Suprapubic skin (tissue), 4 donors: ENCODE measurements at places on chromosomes 1 and 21.

DNA sequence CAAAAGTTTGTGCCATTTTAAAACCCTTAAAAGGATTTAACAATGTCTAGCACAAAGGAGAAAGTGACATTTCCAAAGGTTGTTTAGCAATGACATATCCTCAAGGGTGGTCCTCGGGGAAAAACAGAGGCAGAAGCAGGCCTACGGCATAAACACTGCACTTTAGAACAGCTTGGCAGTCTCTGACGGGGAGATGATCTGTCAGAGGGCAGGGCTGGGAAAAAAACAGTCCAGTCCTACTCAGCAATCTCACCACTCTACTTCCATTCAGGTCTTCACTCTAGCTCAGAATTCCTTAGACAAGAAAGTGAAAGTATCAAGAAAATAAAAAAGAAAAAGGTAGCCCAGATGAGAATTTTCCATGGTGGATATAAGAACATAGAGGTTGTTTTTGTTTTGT lies 4.1 kb downstream of the CRYZ start:
- H3K4me1 ChIP-seq: peaks cover 10% of the 10 kb centered on the region
- H3K27ac ChIP-seq: no peak overlapping the region
- H3K4me3 ChIP-seq: no peak overlapping the region
- H3K36me3 ChIP-seq: no peaks in the 10 kb centered on the region
- DNase-seq: no peak
- no peaks in the 10 kb centered on the region for H3K27me3 ChIP-seq

DNA sequence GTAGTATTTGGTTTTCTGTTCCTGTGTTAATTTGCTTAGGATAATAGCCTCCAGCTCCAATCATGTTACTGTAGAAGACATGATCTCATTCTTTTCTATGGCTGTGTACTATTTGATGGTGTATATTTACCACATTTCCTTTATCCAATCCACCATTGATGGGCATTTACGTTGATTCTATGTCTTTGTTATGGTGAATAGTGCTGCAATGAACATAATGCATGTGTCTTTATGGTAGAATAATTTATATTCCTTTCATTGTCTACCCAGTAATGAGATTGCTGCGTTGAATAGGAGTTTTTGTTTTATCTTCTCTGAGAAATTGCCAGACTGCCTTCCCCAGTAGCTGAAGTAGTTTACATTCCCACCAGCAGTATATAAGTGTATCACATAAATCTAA lies 538.8 kb downstream of the LRRIQ3 start:
- no peaks in the 10 kb centered on the region for H3K4me1 ChIP-seq
- no peak overlapping the region for H3K27ac ChIP-seq
- H3K4me3 ChIP-seq: no peak overlapping the region

DNA sequence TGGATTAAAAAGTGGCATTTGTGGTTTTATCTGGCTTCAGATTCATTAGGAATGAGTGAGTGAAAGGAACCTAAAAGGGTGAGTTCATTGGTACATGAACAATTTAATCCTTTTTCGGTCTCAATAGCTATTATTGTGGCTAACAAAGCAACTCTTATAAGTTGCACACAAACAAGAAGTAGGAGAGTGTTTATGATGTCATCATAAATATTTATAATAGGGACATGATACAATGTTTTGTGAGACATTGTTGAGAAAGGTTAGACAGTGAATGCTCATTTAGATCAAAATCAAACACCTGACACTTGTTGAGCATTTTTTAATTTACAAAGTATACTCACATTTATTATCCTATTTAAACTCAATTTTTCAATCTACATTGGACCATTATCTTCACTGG lies 363.4 kb downstream of the PDE4B start:
- no peaks in the 10 kb centered on the region for H3K36me3 ChIP-seq
- H3K27ac ChIP-seq: no peak overlapping the region
- no peak for DNase-seq
- no peaks in the 10 kb centered on the region for H3K4me1 ChIP-seq
- peaks cover 4% of the 10 kb centered on the region for H3K27me3 ChIP-seq

DNA sequence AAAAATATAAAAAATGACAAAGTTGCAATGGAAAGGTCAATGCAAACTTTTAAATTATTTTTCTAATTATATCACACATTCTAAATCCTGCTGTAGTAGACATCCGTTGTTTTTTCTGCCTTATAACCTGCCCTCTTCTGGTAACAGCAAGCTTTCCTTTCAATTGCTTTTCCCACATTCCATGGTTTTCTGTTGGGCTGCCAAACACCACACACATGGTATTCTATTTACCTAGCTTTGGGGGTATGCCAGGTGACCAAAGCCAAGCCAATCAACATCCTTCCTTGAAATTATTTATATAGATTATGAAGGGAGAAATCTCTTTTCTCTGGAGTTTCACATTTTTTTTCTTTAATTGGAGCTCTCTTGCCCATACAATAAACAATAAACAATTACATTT lies 3.4 kb upstream of the LAMC1 start:
- H3K36me3 ChIP-seq: no peaks in the 10 kb centered on the region
- peaks cover 20% of the 10 kb centered on the region for H3K4me1 ChIP-seq
- DNase-seq: no peak
- no peaks in the 10 kb centered on the region for H3K27me3 ChIP-seq
- no peak overlapping the region for H3K4me3 ChIP-seq

GRCh38 chr1:234851450-234852438 lies 241.8 kb upstream of the IRF2BP2 start:
- H3K36me3 ChIP-seq: no peaks in the 10 kb centered on the region
- no peaks in the 10 kb centered on the region for H3K27me3 ChIP-seq
- no peak overlapping the region for H3K4me3 ChIP-seq
- peaks cover 4% of the 10 kb centered on the region for H3K4me1 ChIP-seq

GRCh38 chr1:214215583-214215982 lies 65.4 kb upstream of the SMYD2 start:
- DNase-seq: no peak
- H3K27me3 ChIP-seq: no peaks in the 10 kb centered on the region
- H3K36me3 ChIP-seq: no peaks in the 10 kb centered on the region
- H3K4me1 ChIP-seq: peaks cover 12% of the 10 kb centered on the region

- no peak overlapping the region for H3K27ac ChIP-seq
- H3K4me3 ChIP-seq: no peak overlapping the region
- H3K27me3 ChIP-seq: no peaks in the 10 kb centered on the region
- no peaks in the 10 kb centered on the region for H3K36me3 ChIP-seq
- no peaks in the 10 kb centered on the region for H3K4me1 ChIP-seq
Observed at GRCh38 chr21:15094706-15095105, 29.9 kb upstream of the NRIP1 start.
